Camera-type eye (tissue), 1 donor: ENCODE measurements at places on chromosomes 7 and 10. TPM values are rescaled to one million over a fixed set of nuclear protein-coding genes. Genes with fewer than 3 reads are reported as not detected.

Gene EXOC4
- 180 TPM for total RNA-seq

Gene PRSS2
- not detected for total RNA-seq

Gene MUC3A
- not detected for total RNA-seq

Gene CPA2
- total RNA-seq, result not detected

Gene GHRHR
- not detected for total RNA-seq

Gene SPOCK2
- total RNA-seq, result 28.6 TPM

Gene STEAP1B
- total RNA-seq, result 1.6 TPM

Gene NKX1-2
- total RNA-seq, result not detected

Gene ADIRF
- 10.1 TPM for total RNA-seq

Gene GSDME
- 24.6 TPM for total RNA-seq

Gene MMP21
- 1.2 TPM for total RNA-seq

Gene CDK5
- total RNA-seq, result 18.6 TPM

Gene LOXL4
- total RNA-seq, result 7.9 TPM

Gene CLEC2L
- total RNA-seq, result 2.8 TPM

Gene RSPH10B
- total RNA-seq, result 0.38 TPM

Gene CPED1
- total RNA-seq, result 82.0 TPM

Gene CLCN1
- 0.22 TPM for total RNA-seq

Gene PRKCQ
- 8.7 TPM for total RNA-seq

Gene PIP
- not detected for total RNA-seq

Gene LIPF
- total RNA-seq, result not detected

Gene ODAD2
- 3.2 TPM for total RNA-seq

Gene NEUROD6
- total RNA-seq, result 0.93 TPM

Gene TRIM74
- not detected for total RNA-seq

Gene CLDN3
- 6.0 TPM for total RNA-seq

Gene GNAT3
- total RNA-seq, result not detected

Gene SCRN1
- total RNA-seq, result 124 TPM

Gene NUTM2E
- total RNA-seq, result 0.33 TPM

Gene TMEM270
- total RNA-seq, result not detected

Gene OPALIN
- total RNA-seq, result not detected

Gene WNT8B
- 0.16 TPM for total RNA-seq

Gene FHIP2A
- total RNA-seq, result 40.8 TPM

Gene YAE1
- 60.3 TPM for total RNA-seq

Gene OR2A1
- total RNA-seq, result 0.44 TPM

Gene FAM237B
- not detected for total RNA-seq

Gene SNX13
- 107 TPM for total RNA-seq

Gene PLXDC2
- total RNA-seq, result 65.8 TPM
